ENCODE measurements at places on chromosomes 2 and 18. TPM values are rescaled to one million over a fixed set of nuclear protein-coding genes. Genes with fewer than 3 reads are reported as not detected.

DNA sequence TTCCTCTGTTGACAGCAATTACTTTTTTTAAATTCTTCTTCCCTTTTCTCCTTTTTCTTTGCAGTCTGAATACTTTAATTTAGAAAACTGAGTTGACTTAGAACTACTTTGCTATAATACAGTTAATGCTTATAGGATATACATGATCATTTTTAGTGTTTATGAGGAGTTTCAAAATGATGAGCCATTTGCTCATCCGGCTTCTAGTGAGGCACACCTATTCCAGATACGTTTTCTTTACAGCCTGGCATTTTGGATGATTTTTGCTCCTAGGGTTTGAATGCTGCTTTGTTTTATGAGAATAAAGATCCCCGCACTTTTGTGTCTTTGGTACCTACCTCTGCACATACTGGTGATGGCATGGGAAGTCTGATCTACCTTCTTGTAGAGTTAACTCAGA, 52.8 kb downstream of the EIF5B start:
- no peak for DNase-seq

DNA sequence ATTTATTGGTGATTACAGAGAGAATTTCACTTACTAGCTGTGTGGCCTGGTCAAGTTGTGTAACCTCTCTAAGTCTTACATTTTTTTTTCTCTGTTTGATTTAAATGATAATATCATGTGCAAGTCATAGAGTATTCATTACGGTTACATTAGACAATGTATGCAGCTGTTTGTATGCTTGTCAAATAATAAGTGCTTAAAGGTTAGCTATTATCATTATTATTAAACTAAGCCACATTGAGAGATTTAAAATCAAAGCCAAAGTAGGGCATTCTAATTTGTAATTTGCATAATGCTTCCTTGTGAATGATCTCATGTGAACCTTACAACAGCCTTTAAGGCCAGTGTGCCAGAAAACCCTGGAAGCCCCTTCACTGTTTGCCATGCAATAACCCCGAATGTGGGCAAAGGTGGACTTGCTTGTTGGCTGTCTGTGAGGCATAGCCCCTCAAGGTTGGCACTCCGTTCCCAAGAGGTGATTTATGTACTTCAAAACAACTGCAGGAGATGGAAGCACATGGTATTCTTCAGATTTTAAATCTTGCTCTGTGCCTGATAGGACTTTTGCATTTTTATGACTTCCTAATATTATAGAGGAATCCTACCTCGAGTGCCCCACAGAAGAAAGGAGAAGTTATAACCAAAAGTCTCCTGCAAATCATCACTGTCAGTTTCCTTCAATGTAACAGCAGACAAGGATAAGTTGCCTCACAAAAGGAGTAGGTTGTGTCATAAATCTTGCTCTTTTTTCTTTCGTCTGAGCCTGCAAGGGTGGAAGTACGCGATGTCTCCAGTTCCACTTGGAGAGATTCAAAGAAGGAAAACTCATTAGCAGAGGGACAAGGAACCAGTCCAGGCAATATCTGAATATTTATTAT, 272.0 kb downstream of the TGIF1 start:
- DNase-seq: no peak

DNA sequence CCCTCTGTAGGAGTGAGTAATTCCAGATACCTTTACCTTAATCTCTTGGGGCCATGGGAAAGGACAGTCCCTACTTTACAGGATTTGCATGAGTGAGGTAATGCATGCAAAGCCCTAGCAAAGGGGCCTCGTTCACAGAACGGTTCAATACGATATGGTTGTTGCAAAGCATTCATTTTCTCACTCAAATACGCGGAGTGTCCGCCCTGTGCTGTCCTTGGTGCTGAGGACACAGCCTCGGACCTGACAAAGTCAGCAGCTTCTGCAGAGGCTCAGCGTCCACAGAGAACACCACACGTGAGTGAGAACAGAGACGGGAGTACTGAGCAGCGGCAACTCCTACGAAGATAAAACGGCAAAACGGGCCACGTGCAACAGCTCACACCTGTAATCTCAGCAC, 125.7 kb downstream of the EIPR1 start:
- no peak for DNase-seq

SLC5A7 gene
- total RNA-seq: not detected

RUFY4 gene
- not detected for total RNA-seq
